ENCODE measurements at places on chromosomes 7 and 10. TPM values are rescaled to one million over a fixed set of nuclear protein-coding genes. Genes with fewer than 3 reads are reported as not detected.

Gene NRP1
- total RNA-seq = 55.0 TPM

GRCh38 chr7:117229350-117229749 lies 93.5 kb downstream of the WNT2 start:
- H3K36me3 ChIP-seq = peaks cover 3% of the 10 kb centered on the region
- no peak overlapping the region for H3K4me3 ChIP-seq
- no peaks in the 10 kb centered on the region for H3K27me3 ChIP-seq
- H3K27ac ChIP-seq = no peak overlapping the region

- peaks cover 24% of the 10 kb centered on the region for H3K4me1 ChIP-seq
- no peaks in the 10 kb centered on the region for H3K27me3 ChIP-seq
- H3K4me3 ChIP-seq = no peak overlapping the region
- DNase-seq = no peak
Measured at GRCh38 chr7:144824360-144824759, 11.5 kb downstream of the TPK1 start.

DNA sequence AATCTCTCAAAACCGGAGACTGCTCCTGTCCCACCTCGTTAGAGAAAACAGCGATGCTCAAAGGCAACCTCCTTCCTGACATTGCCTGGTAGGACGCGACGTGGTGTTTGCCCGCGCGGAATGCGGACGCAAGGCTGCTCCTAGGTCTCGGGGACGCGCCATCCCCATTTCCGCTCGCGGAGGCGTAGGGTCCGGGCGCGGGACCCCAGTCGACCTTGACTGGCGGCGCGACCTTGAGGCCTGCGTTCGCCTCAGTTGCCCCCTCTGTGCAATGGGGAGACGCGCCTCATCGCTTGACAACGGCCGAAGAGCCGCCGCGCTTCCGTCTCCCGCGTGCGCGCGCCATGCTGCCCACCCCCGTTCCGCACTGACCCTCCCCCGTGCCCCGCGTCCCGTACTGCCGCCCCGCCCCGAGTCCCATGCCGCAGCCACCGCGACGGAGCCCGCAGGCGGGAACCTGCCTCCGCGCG lies 412 bp upstream of the PPIA start:
- no peak for DNase-seq
- H3K27me3 ChIP-seq = no peaks in the 10 kb centered on the region
- H3K36me3 ChIP-seq = peaks cover 17% of the 10 kb centered on the region
- peak overlapping the region; percentile 90 for H3K4me3 ChIP-seq
- peak overlapping the region; percentile 100 for H3K27ac ChIP-seq

DNA sequence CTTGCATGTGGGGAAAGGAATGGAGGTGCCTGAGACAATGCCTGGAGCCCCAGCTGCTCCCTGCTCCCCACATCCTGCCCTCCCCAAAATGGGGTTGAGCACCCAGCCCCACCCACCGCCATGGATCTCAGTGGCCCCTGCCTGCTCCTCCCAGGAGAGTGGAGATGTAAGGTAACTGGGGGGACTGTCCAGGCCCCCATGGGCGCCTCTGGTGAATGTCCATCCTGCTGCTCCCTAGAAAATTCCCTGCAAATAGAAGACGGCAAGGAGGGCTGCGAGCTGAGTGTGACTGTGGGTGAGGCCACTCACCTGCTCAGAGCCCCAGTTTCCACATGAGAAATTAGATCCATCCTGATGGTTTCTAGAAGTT lies 101.6 kb downstream of the RAMP3 start:
- H3K36me3 ChIP-seq = no peaks in the 10 kb centered on the region
- no peak overlapping the region for H3K27ac ChIP-seq
- DNase-seq = no peak
- H3K4me1 ChIP-seq = no peaks in the 10 kb centered on the region
- H3K4me3 ChIP-seq = no peak overlapping the region

Gene UBTD1
- total RNA-seq = 4.2 TPM
